ENCODE measurements at places on chromosomes 4 and X.

- DNase-seq: no peak
Measured at GRCh38 chr4:139153411-139154133, 23.4 kb downstream of the ELF2 start.

DNA sequence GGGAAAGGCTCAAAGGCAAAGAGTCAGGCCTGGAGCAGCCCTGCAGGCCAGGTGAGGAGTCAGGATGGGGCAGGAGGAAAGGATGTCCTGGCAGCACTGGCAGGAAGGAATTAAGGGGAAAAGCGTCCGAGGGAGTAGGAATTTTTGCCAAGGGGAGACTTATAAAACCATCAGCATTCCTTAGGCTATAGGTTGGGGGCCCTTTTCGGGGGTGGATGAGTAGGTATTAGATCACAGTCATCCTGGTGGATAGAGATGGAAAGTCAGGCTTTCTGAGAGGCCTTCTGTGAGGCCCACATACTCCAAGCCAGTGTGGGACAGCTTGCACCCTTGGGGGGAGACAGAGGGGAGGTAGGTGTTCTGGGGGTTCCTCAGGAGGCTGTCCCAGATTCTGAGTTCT lies 12.3 kb downstream of the STARD8 start:
- DNase-seq: no peak

DNA sequence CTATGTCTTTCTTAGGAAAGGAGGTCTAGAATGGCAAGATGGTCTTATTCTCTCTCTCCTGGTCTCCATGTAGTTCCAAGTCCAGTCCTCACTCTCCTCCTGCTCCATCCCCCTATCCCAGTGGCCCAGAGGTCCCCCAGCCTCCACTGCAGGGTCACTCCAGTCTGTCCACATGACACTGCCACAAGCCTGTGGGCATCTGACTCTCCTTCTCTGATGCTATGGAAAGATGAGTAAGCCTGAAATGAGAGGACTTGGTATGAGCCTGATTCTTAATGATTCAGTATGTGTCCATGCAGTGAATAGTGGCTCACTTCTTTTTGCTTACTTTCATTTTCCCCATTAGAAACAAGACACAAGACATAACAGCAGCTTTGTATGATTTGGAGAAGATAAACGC lies 516.8 kb upstream of the ADGRL3 start:
- DNase-seq: no peak

- DNase-seq: no peak
Measured at GRCh38 chr4:133719098-133719497, 482.5 kb downstream of the PABPC4L start.

DNA sequence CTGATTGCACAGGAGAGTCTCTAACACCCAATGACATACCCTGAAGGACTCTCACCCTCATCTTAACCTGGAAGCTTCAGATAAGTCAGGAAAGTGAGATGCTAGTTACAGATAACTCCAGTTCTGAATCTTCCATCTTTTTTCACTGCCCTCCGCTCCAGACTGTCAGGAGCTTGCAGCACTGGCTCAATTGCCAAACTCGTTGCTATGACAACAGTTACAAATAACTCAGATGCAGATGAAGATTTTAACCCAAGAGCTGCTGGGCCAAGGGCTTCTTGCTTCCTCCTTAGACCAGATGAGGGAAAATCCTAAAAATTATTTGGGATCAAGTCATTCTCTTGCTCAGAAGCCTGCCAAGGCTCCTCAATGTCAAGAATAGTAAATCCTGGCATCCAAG lies 109.1 kb upstream of the HUWE1 start:
- no peak for DNase-seq

GRCh38 chrX:73940893-73941470 lies 363.0 kb upstream of the ZCCHC13 start:
- DNase-seq: no peak

DNA sequence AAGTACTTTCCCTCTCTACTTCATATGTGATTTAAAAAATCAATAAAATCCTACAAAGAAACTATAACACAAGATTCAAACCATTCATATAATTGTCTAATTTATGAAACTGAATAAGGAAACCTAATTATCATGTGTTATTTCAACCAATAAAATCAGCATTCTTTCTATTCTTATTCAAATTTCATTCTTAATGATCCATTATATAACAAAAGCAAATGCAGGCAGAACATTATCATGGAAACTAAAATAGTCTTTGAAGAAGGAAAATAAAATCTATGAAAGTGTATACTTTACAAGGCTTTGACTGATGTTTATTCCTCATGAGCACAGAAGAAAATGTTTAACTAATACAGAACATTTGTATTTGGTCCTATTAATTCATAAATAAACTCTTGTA lies 47.6 kb downstream of the CNOT6L start:
- DNase-seq: no peak

DNA sequence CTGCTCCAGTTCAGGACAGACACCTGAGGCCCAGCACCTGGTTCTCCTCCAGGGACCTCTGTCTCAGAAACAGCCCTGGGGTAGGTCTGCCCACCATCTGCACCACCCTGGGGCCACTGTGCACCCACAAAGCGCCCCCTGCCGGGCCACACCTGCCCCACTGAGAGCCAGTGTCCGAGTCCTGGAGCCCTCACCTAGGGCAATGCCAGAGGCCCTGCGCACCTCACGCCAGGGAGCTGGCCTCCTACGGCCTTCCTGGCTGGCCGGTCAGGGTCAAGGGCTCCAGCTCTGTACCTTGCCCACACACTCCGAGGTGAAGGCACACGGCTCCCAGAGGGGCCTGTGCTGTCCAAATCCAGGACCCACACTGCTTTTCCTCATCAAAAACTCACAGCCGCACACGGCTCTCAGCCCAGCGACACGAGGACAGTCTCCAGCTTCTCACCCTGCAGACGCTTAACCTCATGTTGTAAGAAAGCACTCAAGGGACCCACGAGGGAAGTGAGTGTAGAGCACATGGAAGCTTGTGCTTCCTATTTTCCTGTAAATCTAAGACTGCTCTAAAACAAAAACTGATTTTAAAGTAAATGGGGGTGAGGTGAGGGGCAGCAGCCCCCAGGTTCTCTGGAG lies 5.4 kb downstream of the CTBP1 start:
- DNase-seq: no peak

- DNase-seq: no peak
Measured at GRCh38 chr4:88185906-88186305, 27.5 kb upstream of the ABCG2 start.

GRCh38 chrX:15605226-15605625 lies 4.5 kb upstream of the ACE2 start:
- no peak for DNase-seq

DNA sequence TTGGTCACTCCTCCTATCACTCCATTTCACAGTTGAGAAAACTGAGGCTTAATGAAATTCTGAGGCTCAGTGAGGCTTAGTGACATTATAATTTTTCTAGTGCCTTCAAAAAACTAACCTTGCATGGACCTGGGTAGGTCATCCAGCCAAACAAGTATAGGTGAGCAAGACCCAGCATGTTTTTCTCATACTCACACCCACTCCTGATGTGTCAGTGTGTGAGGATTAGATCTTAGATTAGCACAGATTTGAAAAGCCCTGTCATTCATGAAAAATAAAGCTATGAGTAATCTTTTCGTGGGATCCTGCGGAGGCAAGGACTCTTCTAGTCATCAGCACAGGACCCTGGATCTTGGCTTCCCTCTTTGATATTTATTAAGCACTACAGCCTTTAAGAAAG lies 146.7 kb downstream of the CHIC2 start:
- DNase-seq: no peak

- no peak for DNase-seq
Measured at GRCh38 chr4:18197467-18197866, 175.9 kb upstream of the LCORL start.

DNA sequence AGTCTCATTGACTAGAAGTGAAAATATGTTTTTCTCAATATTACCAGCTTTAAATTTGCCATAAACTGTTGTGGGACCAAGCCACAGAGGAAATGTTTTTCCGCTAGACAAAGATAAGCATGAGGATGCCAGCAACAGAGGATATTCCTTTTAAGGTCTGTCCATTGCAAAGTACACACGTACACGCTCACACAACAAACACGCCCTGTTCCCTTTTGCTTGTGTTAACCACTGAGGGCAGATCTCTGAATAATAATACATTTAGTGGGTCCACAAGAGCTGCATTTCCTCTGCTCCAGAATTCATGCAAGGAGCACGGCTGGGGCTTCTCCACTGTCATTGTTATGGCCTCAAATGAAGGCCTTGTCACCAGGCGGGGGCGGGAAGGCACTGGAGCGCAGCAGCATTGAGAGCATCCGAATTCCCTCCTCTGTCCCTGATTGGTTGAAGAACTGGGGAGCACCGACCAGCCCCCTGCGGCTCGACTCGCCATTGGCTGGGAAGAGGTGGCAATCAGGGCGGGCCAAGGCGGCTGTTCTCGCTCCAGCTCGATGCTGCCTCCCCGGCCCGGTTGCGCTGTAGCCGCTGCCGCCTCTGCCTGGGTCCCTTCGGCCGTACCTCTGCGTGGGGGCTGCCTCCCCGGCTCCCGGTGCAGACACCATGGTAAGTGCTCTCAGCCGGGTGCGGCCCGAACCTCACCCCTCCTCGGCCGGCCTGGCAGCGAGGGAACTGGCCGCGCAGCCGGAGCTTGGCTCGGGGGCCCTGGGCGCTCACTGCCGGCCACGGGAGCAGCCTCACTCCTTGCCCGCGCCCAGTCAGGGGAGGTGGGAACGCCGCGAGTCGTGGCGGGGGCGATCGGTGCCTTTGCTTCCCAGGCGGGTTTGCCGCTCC lies at the start of gene GUCY1B1:
Gene GUCY1B1 (plus strand): TSS at position 541 of the 891 bp plus-strand sequence. CDS start 120 bp downstream, at position 661.
- DNase-seq: peak; percentile 35

- no peak for DNase-seq
Measured at GRCh38 chr4:156322592-156322991, 368.9 kb upstream of the CTSO start.

DNA sequence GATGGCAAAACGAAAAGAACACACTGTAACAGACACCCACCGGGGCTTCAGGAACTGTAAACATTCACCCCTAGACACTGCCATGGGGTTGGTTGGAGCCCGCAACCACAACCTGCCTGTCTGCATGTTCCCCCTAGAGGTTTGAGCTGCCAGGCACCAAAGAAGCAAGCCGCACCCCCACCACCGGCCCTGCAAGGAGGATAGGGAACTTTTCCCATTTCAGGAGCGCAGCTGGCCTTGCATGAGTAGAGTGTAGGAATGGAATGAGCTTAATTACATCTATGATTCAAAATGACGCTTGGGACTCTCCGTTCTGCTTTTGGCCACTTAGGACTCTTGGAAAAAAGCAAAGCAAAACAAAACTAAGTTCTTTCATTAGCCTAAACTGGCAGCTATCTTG lies 243.6 kb upstream of the CTSO start:
- no peak for DNase-seq

- no peak for DNase-seq
Measured at GRCh38 chr4:75037252-75037651, 104.3 kb downstream of the PARM1 start.

DNA sequence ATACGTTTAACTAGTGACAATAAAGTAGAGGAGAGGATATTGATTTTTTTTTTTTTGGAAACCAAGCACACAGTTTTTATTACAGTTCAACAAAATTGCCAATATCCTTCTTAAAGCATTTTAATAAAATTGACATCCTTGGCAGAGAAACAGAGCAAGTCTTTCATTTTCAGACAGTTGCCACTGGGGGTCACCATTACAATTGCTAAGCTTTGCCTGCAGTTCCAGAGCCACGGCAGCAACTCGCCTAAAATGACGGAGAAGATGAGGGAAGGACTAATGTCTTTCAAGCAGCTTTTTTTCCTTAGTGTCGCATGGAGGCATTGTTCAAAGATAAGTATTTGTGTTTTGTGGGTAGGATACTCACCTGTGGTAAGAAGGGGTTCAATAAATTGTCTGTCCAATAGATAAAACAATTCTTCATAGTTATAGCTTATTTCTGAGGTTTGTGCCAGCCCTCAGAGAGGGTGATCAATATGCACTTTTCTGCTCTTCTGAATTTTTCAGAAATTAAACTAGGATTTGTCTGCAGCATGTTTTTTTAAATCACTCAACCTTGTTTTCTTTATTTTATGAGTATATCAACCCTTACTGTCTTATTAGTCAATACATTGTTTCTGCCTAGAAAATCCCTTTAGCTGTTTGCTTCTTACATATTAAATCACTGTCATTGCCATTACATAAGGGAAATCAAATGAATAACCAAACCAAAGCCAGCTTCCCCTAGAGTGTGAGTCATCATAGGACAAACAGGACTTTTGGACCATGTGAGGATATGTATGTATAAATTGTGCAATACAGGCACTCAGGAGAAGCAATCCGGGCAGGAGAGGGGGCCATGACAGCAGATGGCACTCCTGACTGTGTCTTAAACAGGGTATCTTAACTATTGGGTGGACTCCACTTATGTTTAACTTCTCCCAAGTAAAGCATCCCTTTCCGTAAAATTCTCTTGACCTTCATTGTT lies 508.1 kb upstream of the ARX start:
- no peak for DNase-seq

- DNase-seq: no peak
Measured at GRCh38 chr4:25750874-25751273, 95.2 kb downstream of the SLC34A2 start.

DNA sequence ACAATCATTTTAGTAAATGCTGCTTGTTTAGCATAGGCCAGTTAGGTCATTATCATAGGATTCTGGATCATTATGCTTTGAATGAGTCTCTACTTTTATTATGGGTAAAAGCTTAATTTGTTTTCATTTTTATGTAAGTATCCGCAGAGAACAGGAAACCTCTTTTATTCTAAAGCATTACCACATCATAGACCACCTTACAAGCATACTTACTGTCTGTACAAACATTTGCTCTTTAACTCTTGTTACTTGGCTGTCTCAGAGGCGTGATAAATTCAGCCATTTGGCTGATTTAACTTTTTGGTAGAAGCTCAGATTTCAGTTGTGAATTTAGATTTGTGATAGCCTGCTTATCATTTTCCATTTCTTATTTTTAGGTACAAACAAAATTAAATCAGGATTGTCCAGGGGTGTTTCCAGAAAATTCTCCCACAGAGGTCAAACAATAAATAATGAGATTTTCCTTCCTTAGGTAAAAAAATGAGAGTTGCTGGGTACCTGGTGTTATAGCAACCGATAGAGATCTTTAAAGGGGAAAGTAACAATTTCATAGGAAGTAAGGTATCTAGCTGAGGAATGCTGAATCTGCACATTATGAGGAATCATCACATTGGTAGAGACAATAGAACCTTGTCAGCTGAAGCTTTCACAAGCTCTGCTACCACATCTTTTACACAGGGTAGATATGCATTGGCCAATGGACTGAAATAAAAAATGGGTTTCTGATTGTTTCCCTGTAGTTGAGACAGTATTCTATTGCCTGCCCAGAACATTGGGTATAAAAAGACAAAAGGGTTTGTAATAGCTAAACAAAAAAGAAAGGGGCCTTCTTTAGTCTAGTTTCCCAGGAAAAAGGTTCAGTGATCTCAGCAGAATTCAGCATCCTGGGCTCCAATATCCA lies 62.5 kb downstream of the NDNF start:
- no peak for DNase-seq

- no peak for DNase-seq
Measured at GRCh38 chr4:29565256-29565655, 1154.9 kb upstream of the PCDH7 start.

GRCh38 chr4:48710446-48711209 lies 69.5 kb downstream of the FRYL start:
- DNase-seq: no peak
